ENCODE measurements at places on chromosomes 7 and 10.

DNA sequence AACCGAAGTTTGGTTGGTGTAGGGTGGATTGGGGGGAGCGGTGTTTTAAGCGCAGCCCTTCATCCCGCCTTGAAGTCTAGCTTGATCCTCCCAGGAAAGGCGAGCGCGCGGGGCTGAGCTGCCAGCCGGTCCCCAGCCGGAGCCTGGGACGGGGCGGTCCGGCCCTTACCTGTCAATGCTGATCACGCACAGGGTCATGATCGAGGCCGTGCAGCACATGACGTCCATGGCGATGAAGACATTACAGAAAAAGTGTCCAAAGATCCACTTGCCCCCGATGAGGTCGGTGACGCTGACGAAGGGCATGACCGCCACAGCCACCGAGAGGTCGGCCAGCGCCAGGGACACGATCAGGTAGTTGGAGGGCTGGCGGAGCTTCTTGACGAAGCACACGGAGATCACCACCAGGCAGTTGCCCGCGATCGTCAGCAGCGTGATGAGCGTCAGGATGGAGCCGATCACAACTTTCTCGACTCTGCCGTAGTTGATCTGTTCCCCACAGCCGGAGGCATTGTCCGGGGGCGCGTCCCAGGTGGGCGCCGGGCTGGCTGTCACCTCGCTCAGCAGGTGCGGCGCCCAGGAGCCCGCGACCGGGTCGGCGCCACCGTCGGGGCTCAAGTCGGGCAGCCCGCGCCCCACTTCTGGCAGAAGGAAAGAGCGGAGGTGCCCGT is 740 bp downstream of the HTR7 start:
- DNase-seq = peak; percentile 24

- DNase-seq = no peak
Observed at GRCh38 chr10:48778193-48778857, 93.7 kb downstream of the WDFY4 start.

DNA sequence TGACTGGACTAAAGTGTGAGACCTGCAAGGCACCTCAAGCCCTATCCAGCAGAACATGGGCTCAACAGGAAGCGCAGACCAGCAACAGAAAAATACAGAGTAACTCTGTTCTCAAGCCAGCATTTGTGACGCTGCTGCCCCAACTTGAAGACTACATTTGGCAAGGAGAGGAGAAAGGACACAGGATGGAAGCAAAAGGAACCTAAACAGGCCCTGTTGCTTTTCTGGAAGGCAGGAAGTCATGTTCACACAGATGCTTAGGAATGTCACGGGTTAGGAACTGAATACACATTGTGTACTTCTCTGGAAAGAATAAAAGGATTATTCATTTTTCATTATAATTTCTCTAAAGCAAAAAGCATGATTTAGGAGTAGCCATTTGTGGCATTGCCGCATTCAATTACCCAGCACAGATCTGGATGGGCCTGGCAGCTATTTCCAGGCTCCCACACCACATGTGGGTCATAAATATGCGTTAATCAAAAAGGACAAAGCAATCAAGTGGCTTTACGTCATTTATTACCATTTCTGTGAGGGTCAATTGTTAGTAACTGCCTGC is 19.8 kb upstream of the TOMM7 start:
- no peak for DNase-seq

- DNase-seq = peak; percentile 31
Observed at GRCh38 chr10:30704026-30704600, 74.6 kb upstream of the LYZL2 start.

DNA sequence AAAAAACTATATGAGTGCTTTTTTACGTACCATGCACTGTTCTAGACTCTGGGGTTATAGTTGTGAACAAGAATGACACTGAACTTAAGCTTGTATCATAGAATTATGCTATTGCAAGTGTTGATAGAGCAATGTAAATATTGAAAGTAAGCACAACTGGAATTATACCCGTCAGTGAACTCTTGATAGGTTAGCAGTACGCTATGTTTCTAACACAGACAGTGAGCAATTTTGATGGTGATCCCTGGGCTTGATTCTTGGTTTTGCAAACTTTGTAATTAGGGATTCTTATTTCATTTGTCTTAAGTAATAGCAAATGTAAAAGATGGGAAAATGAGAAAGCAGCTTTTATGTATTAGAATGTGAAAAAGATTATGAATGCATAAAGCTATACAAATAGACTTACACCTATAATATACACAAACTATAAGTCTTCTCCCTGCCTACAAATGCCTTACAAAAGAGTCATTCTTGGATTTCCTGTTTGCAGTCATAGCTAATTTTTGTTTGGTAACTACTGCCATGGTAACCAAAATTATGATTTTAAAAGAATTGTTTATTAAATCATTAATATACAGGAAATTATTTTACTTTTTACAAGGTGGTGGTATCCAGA is 6.7 kb downstream of the TES start:
- no peak for DNase-seq

DNA sequence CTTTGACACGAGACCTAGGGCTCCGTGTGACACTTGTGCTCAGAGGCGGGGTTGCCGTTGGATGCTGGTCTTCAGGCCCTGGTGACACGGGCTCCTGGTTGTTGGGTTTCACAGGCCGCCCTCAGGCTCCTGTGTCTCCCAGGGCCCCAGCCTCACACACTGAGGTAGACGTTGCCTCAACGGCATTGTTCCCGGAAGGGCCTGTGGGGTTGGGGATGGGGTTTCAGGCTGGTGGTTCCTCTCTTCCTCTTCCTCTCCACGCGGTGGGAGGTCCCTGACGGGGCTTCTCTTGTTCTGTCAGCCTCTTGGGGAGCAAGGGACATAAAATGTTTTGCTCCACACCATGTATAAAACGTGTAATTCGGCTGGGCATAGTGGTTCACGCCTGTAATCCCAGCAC is 125.1 kb downstream of the TRRAP start:
- DNase-seq = no peak

DNA sequence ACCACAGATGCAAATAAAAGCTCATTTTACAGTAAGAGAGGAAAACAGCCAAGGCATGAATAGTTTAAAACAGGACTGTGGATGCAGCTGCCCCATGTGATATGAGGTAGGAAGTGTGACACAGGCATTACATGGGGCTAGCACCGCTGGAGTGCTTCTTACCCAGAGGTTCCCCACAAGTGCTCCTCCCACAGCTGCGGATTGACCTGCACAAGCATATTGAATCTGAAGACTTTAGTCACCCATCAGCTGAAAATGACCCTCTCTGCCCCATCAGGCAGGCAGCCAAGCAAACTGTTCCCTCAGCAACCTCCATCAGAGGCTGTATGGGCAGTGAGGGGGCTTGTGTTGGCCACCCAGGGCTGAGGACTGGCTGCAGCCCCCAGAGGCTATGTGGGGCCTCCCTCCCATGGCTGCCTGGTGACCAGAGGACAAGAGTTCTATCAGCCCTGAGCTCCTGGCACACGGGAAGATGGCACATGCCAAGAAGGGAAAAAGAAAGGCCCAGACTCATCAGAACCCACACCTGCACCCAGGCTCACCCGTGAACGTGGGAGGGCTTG is 98.7 kb downstream of the TCERG1L start:
- no peak for DNase-seq

DNA sequence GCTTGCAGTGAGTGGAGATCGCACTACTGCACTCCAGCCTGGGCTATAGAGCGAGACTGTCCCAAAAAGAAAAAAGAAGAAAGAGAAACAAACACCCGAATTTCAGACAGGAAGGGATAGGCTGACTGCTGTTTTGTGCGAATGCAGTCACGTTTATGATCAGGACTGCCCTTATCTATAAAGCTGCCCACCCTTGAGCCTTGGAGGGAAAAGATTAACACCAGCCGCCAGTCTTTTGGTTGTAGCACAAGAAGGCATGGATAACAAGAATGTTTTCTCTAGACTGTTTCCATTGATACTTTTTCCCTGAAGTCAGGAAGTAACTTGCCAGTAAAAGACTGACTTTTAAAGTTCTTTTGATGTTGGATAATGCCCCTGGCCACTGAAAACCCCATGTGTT is 314.0 kb downstream of the BICC1 start:
- DNase-seq = no peak

DNA sequence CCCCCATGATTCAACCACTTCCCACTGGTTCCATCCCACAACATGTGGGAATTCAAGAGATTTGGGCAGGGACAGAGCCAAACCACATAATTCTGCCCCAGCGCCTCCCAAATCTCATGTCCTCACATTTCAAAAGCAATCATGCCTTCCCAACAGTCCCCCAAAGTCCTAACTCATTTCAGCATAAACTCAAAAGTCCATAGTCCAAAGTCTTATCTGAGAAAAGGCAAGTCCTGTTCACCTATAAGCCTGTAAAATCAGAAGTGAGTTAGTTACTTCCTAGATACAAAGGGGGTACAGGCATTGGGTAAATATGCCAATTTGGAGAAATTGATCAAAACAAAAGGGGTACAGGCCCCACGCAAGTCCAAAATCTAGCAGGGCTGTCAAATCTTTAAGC is 272.9 kb downstream of the MAGI2 start:
- no peak for DNase-seq

DNA sequence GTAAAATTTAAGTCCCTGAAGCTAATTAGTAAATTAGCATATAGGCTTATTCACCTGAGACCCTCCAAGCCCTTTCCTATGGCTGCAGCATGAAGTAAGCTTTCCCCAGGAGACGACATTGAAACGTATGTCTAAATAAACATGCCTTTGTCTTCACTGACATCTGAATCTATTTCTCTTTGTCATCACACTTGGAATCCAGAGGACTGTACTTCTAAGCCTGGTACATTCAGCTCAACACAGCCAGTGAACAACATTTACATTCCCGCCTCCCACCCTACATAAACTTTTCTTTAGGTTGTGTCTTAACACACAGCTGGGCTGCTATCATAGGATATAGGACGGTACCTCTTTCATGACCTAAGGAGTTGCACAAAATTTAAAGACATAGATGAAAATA is 414.4 kb downstream of the SFMBT2 start:
- DNase-seq = no peak

- no peak for DNase-seq
Observed at GRCh38 chr7:53699215-53699837, 663.9 kb downstream of the POM121L12 start.

DNA sequence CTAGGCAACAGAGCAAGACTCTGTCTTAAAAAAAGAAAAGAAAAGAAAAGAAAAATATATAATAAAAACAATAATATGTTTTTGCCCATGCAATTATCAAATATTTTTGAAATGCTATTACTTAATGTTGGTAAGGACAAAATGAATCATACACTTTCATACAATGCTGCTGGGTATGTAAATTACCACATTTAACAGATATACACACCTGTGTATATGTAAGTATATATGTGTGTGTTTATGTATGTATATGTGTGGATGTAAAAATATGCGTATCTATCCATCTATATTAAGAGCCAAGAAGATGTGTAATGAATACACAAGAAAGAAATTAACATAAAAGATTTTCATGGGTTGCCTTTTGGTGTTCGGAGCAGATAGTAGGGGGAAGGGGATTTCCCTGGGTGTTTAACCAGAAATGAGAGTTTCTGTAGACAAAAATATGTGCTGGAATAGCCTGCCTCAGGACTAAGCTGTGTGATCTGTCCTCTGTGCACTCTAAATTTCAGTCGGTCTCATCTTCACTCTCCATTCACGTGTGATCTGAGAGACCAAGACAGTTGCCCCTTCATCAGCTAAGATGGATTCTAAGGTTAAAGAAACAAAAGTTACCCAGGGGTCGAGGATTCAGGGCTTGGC is 61.2 kb downstream of the PRKCQ start:
- DNase-seq = no peak

- no peak for DNase-seq
Observed at GRCh38 chr7:28836716-28837115, 121.4 kb downstream of the TRIL start.

- no peak for DNase-seq
Observed at GRCh38 chr10:50625649-50626132, 1.9 kb upstream of the SGMS1 start.

- DNase-seq = no peak
Observed at GRCh38 chr10:20485554-20485953, 411.6 kb downstream of the NEBL start.

DNA sequence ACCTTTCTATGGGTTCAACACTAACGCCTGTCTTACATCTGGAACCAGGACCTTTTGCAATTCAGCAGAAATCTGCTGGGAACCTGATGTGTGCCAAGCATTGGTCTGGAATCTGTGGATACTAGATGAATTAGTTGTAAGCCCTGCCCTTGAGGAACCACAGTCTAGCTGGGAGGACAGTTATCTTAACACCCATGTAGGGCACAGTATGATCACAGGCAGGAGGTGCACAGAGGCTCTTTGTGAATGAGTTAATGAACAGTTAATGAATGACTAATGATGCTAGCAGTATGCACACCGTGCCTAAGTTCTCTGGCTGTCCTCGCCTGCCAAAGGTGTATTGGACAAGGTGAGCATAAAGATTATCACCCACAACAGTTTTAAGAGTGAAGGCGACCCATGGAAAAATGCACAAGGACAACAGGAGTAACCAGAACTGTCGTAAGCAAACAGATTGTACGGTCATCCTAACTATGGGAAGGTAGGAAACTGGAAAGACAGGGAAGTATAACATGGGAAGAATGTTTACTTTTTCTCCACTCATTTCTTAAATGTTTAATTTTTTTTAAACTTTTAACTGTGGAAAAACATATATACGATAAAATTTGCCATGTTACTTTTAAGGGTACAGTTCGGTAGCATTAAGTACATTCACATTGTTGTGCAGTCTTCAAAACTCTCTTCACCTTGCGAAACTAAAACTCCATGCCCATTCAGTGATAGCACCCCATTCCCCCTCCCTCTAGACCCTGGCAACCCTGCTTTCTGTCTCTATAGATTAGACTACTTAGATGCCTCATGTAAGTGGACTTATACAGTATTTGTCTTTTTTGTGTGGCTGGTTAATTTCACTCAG is 139.9 kb downstream of the CXCL12 start:
- DNase-seq = no peak

DNA sequence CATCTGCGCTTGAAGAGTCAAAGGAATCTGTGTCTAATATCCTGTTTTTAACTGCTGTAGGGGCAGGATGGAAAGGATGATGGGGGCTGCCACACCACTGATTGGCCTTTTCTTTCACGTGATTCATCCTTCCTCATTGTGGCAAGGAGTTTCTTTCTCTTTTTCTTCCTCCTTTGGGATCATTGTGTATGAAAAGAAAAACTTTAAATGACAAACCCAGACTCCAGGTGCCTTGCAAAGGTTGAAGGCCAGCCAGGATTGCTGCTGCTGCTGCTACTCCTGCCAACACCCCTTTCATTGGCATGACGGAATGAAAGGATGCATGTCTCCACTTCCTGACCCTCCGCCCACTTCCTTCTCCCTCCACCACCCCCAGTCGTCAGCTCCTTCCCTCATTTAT is 6.5 kb upstream of the OIT3 start:
- DNase-seq = no peak

- no peak for DNase-seq
Observed at GRCh38 chr7:82057476-82057875, 287.6 kb upstream of the HGF start.

GRCh38 chr7:85191383-85191782 is 4.5 kb upstream of the SEMA3D start:
- DNase-seq = no peak

DNA sequence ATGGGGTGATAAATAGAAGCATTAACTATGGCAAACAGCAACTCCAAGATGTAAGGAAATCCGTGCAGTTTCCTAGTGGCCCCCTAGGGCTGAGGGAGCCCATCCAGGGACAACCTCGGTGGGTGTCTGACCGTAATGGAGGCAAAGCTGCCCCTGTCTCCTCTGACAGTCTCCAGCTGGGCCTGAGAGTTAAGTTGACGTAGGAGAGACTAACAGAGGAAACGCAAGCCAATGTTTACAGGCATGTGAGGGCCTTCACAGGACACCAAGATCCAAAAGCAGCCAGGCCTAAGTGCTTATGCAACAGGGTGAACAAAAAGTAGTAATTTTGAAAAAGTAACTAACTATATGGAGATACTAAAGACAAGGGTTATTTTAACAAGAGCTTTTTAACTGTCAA is 330.0 kb upstream of the C7orf33 start:
- DNase-seq = no peak

GRCh38 chr7:28957064-28957750 is 923 bp downstream of the TRIL start:
- no peak for DNase-seq
